Skeletal muscle tissue (tissue), 5 donors: ENCODE measurements at places on chromosomes 12 and 14. TPM values are rescaled to one million over a fixed set of nuclear protein-coding genes. Genes with fewer than 3 reads are reported as not detected.

The TAS2R14 gene
- total RNA-seq, result 6.8 TPM

The MTRFR gene
- total RNA-seq, result 12.0 TPM

The ESR2 gene
- 1.0 TPM for total RNA-seq

The GPR137C gene
- 1.6 TPM for total RNA-seq

The PMCH gene
- total RNA-seq, result not detected

The TC2N gene
- total RNA-seq, result 5.7 TPM

The SMCO3 gene
- 0.52 TPM for total RNA-seq

The LMO3 gene
- total RNA-seq, result 2.6 TPM

The DPF3 gene
- 1.6 TPM for total RNA-seq

The ANKRD33 gene
- not detected for total RNA-seq

The HNRNPC gene
- total RNA-seq, result 440 TPM

The MSI1 gene
- 1.0 TPM for total RNA-seq

The MSRB3 gene
- total RNA-seq, result 34.4 TPM

The DEGS2 gene
- 0.52 TPM for total RNA-seq

The TMEM63C gene
- total RNA-seq, result 3.1 TPM

The PLEKHD1 gene
- under 0.01 TPM for total RNA-seq

The SUPT16H gene
- total RNA-seq, result 55.8 TPM

The GALNT6 gene
- 1.6 TPM for total RNA-seq

The NID2 gene
- total RNA-seq, result 76.7 TPM
